ENCODE measurements at places on chromosomes 1 and 21.

DNA sequence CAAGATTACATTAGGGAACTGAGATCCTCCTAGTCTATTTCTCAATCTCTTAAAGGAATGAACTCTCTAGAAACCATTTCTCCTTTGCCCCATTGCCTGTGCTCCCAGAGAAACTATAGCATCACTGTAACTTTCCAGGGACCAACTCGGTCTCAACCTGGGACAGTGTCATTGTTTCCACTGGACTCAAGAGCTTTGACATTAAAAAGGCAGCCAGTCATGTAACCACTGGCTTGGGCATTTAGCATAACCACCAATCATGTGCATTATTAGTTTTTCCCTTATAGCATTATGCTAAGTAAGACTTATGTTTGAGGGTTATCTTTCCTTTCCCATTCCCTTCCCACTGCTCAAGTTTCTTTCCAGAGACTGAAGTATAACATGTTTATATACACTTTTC lies 18.2 kb downstream of the TEX38 start:
- DNase-seq: no peak

DNA sequence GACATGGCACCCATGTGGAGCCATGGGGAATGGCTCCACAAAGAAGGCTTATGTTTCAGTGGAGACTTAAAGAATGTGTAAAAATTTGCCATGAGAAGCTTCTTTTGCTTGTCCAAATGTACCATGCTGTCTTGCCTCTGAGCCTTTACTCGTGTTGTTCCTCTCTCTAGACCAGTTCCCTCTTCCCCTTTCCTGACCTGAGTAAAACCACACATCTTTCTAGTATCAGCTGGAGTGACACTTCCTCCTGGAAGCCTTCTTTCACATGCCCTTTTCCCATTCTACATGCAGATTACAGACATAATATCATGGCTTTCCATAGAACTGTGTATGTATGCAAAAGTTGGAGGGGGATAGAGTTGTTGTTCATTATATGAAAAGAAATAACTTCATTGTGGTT lies 13.6 kb upstream of the GPX7 start:
- DNase-seq: no peak

DNA sequence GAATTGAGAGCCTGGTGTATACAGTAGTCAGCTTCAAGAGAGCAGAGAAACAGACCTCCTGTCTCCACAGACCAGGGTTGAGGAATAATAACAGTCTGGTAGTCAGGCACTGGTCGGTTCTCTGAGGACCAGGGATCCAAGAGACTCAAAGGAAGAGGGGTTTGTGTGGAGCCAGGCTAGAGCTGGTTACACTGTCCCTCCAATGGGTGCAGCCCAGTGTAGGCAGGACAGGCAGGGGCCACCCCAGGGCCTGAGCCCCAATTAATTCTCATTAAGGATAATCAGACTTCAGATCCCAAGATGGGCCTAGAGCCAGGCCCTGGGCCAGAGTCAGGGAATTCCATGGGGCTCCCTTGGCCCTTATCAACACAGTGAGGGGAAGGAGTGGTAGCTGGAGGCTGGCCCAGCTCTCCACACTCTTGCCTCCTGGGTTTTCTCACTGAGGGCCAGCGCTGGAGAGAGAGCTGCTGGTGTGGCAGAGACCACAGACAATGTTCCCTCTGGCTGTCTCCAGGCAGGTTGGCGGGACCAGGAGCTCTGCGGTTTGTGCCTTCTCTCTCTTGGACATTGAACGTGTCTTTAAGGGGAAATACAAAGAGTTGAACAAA lies 9.1 kb downstream of the SEMA4A start:
- no peak for DNase-seq

GRCh38 chr1:228429007-228429406 lies 12.3 kb upstream of the TRIM17 start:
- DNase-seq: no peak

GRCh38 chr1:1956101-1956500 lies 37.0 kb upstream of the TMEM52 start:
- no peak for DNase-seq

GRCh38 chr1:103170609-103171008 lies 62.3 kb upstream of the COL11A1 start:
- no peak for DNase-seq

GRCh38 chr1:152143150-152143887 lies 15.7 kb downstream of the RPTN start:
- no peak for DNase-seq

DNA sequence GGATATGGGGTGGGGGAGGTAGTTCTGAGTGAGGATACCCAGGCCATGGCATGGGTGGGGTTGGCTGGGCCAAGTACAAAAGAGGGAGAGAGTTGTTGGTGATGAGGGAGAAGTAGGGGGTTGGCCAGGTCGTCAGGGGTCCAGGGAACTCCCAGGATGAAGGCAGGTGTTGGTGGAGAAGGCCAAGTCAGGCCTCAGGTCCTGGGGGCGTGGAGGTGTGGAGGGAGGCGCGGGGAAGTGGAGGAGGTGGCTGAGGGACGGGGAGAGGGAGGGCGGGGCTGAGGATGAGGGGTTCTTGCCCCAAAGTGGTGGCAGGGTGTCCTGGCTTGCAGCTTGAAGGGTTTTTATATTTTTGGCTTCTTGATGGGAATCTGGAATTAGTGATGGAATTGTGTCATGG lies 61.1 kb downstream of the FOXO6 start:
- no peak for DNase-seq

DNA sequence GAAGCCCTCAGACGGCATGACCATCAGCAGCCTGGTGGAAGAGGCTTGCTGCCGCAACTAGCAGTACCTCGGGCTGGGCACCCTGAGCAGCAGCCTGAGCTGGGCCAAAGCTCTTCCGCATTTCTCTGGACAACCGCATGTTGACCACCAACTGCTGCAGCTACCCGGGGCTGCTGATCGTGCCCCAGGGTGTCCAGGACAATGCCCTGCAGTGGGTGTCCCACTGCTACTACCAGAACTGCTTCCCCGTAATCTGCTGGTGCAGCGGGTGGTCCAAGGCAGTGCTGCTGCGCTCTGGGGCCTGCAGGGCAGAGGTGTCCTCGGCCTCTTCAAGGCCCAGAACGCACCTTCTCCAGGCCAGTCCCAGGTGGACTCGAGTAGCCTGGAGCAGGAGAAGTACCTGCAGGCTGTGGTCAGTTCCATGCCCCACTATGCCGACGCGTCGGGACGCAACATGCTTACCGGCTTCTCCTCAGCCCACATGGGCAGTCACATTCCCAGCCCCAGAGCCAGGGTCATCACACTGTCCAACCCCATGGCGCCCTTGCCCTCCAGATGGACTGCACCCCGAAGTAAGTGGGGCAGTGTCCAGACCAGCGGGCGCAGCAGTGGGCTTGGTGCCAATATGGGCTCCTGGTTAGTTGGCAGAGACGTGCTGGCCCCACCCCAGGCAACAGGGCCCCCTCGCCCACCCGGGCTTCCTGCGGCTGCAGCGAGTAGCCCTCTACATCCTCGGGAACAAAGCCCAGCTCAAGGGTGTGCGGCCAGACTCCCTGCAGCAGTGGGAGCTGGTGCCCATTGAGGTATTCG lies 19.5 kb upstream of the NPPB start:
- no peak for DNase-seq

- no peak for DNase-seq
Measured at GRCh38 chr21:42269386-42269785, 45.8 kb downstream of the TFF3 start.

GRCh38 chr1:99084562-99084961 lies 79.9 kb upstream of the PLPPR5 start:
- no peak for DNase-seq

GRCh38 chr1:214913966-214914365 lies 168.6 kb upstream of the KCNK2 start:
- no peak for DNase-seq

DNA sequence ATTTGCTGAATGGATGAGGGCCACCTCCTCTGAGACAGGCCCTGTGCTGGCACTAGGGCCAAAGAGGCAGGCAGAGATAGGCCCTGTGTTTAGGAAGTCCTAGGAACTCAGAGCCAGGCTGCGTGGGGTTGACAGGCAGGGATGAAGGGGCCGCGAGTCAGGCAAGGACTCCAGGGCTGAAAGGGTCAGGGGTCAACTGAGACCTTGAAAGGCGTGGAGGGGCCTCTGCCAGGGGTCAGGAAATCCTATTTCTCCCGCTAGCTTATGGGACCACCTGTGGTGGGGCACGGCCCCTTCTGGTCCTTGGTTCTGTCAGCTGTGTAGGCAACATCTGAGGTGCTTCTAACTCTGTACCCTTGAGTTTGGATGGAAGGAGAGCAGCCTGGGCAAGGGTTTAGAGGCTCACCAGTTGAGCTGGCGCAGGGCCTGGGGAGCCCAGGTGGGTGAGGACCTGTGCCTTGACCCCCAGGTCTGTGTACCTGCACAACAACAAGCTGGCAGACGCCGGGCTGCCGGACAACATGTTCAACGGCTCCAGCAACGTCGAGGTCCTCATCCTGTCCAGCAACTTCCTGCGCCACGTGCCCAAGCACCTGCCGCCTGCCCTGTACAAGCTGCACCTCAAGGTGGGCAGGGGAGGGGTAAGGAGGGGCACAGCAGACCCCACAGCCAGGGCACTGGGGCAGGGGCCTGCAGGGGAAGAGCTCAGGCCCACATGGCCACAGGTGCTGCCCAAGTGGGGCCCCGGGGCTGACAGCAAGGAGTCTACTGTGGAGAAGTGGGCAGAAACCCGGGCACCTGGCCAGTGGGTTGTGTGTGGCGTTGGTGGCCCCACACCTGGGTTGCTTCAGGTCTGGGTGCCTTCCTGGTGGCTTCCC lies 14.9 kb downstream of the PODN start:
- DNase-seq: no peak

DNA sequence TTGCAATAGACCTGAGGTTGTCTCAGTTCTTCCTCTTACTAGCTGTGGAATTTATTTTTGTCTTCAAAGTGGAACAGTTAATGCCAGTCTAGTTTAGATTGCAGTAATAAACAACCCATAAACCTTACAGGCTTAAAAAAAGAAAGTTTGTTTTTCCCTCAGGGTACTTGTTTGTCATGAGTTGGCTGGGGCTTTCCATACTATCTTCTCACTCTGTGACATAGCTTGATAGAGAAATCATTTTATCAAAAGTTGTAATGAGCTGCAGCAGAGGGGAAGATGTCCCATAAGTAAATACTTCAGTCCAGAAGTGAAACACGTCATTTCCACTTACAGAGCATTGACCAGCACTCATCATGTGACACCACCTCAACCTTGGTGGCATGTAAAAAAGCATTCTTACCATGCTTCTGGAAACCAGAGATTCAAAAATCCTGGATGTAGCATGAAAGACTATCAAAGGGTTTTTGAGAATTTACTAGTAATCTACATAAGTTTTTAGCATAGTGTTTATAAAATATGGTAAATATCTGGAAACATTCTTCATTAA lies 62.8 kb upstream of the COL11A1 start:
- no peak for DNase-seq

DNA sequence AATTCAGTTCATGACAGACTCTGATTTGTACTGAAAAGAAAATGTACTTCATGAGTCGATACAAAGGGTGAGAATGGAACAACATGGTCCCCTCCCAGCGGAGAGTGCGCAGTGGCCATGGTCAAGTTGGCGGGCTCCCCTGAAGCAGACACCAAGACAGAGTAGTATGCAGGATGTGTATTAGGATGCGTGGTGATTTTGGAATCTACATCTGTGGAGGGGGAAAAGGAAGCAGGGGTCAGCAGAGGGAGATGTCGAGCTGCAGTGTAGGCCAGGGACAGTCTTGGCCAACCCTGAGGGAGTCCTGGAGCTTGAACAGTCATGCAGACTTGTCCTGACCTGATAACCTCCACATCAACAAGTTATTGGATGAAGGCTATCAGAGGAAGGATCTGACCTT lies 481.0 kb downstream of the OMA1 start:
- no peak for DNase-seq

DNA sequence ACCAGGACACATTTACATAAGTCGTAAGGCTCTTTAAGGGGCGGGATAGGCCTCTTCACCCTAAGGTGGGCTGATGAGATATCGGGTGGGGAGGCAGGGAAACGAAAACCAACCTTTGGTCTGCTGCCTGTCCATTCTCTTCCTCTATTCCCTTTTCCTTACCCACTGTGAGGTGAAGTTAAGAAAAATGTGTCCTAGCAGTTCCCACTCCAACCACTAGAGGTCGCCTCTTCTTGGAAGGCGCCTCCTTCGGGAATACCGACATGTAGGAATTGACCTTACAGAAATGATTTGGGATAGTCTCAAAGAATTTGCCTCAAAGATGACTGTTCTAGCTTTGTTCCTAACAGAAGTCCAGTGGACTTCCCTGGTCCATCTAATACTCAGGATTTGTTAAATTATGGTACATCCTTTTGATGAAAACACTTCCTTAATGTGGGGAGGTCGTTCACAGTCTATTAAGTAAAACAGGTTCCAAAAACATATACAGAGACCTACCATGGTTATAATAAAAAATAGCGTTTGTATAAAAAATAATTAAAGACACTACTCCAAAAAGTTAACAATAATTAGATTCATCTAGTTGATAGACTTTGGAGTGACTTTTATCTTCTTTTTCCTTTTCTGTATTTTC lies 14.1 kb downstream of the AZIN2 start:
- DNase-seq: peak; percentile 31

- no peak for DNase-seq
Measured at GRCh38 chr1:198923993-198924392, 285.2 kb downstream of the PTPRC start.

GRCh38 chr1:57024855-57025254 lies 59.0 kb upstream of the C8B start:
- DNase-seq: no peak

- peak; percentile 53 for DNase-seq
Measured at GRCh38 chr1:151892190-151892589, 17.1 kb downstream of the THEM4 start.

DNA sequence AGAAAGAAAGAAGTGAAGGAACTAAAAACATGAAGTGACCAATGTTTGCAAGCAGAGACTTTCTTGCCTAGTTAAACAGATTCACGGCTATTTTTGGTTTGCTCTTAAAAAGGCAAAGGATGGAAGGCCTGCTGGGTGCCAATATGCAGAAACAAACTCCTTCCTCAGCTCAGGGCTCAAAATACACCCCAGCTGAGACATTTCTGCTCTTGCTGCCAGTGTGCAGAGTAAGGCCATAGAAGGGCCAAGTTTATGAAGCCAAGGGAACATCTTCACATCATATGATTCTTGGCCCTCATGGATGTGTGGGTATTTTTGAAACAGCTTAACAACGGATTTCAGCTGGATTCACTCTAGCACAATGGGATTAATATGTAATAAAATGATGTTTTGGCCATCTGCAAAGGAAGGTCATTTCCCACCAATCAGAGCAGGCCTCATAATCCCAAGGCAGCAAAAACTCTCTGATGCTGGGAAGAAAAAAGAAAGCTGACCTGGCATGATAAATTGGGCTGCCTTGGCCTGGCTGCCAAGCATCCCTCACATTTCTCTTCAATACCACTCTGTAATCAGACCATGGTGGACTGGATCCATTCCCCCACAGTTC lies 70.7 kb downstream of the CAPZB start:
- no peak for DNase-seq

GRCh38 chr1:230303822-230304221 lies 122.3 kb downstream of the PGBD5 start:
- peak; percentile 33 for DNase-seq

- no peak for DNase-seq
Measured at GRCh38 chr21:17794518-17795145, 24.5 kb downstream of the C21orf91 start.

- DNase-seq: peak; percentile 40
Measured at GRCh38 chr1:84598846-84599741, 24.9 kb upstream of the CTBS start.

Measured in AG09309 (cell line).